Caudate nucleus (tissue), 63 donors: ENCODE measurements at places on chromosomes 11 and 22.
A peak's percentile ranks its signal among the peaks of the same experiment; 100 is the strongest.

DNA sequence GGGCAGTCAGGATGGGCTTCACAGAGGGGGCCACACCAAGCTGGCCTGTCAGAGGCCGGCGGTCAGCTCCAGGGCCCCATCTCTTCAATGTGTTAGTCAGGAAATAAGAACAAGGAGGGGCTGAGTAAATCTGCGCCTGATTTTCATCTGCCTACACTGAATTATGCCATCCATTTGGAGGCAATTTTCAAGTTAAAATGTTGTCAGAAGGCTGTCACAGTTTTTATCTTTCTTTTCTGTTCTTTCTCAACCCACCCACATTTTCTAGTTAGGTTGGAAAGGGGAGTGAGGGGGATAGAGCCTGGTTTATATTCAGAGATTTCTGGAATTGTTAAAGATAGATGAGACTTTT, 18.8 kb downstream of the ADORA2A start:
- DNase-seq = peak; percentile 60

- DNase-seq = no peak
Observed at GRCh38 chr11:116631201-116631600, 141.6 kb downstream of the BUD13 start.

- no peak for DNase-seq
Observed at GRCh38 chr22:42734406-42734805, 13.7 kb upstream of the A4GALT start.

DNA sequence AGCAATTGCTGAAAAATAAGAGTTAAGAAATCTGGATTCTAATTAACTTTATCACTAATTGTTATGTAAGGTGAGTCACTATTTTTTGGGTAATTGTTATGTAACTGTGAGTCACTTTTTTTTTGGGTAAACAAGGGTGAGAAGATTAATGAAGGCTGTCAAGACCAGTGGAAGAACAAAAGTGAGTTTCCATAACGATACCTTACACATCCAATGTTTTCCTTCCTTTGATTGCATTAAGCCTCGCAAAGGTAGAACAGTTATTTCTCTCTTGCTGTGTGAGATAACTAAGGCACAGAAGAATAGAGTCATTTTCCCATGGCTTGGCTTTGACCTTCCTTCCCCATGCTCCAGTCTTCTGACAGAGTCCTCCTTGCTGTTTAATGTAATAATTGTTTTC, 374.7 kb downstream of the DDX10 start:
- no peak for DNase-seq

DNA sequence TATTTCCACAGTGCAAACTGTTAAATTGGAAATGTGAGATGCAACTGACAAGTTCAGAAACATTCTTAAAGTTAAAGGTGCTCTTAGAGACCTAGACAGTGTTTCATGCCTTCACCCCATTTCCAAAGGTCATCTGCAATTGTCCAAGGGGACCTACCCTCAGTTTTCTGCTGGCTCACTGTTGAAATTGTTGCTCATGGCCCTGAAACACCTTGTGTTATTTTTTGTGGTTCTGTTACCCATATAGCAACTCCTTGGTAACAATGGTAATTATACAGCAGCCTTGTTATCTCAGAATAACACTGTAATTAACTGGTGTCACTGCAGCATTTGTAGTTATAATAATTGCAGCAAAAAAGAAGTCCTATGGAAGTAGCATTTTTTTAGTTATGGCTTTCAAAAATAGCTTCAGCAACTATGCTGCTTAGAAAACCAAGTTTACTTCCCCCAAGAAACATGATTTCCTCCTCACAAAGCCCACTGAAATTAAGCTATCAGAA, 49.2 kb upstream of the CCDC34 start:
- DNase-seq = no peak

DNA sequence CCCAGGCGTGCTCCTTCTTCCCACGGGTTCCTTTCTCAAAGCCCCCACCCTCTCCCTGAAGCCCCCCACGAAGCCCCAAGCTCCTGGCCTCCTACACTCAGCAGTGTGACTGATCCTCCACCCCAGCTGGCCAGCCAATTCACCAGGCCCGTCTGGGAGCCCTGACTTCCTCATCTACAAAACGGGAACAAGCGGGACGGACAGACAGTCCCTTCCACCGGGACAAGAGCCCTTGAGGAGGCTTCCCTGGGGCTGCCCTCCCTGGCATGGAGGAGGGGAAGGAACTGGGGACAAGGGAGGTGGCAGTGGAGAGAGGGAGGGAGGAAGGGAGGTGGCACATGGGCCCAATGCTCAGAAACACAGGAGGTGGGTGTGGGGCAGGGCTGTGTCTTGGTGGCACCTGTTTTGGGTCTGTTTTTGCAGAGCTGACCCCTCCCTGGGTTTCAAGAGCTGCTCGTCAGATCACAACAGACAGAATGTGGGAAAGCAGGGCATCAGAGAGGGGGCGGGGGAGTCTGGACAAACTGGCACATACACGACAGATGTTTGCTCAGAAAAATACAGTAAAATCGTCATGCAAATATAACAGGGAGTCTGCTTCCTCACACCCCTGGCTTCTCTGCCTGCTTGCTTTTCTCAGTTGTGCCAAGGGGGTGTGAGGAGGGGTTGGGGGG, 56.8 kb downstream of the ELFN2 start:
- DNase-seq = no peak

DNA sequence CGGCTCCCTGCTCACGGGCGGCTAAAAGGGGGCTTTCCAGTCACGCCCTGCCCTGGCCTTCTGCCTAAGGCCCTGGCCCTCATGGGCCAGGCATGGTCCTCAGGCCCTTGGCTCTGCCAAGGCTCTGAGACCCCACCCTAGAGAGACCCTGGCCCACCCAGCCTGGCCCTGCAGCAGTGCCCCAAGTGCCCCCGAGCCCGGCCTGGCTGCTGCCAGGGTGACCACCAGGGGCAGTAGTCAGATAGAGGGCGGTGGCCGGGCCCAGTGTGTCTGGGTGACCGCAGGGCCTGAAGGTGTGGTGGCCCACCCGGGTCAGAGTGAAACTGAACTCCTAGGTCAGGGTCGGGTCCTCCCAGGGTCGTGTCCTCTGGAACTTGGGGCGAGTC, 29.4 kb upstream of the CCDC188 start:
- no peak for DNase-seq
